Stimulated activated CD4-positive, alpha-beta T cell treated with anti-CD3 and anti-CD28 coated beads, Interleukin-4, amount 100 ng/mL, for 24 hours (primary cell): ENCODE measurements at places on chromosomes 6 and 20.
A peak's percentile ranks its signal among the peaks of the same experiment; 100 is the strongest.

GRCh38 chr6:134774201-134774638 is 175.7 kb downstream of the ALDH8A1 start:
- no peak for DNase-seq

GRCh38 chr6:154721460-154721859 is 11.8 kb upstream of the SCAF8 start:
- DNase-seq, result no peak

- no peak for DNase-seq
These were observed 229.9 kb downstream of the BCAS1 start for GRCh38 chr20:53840532-53840931.

DNA sequence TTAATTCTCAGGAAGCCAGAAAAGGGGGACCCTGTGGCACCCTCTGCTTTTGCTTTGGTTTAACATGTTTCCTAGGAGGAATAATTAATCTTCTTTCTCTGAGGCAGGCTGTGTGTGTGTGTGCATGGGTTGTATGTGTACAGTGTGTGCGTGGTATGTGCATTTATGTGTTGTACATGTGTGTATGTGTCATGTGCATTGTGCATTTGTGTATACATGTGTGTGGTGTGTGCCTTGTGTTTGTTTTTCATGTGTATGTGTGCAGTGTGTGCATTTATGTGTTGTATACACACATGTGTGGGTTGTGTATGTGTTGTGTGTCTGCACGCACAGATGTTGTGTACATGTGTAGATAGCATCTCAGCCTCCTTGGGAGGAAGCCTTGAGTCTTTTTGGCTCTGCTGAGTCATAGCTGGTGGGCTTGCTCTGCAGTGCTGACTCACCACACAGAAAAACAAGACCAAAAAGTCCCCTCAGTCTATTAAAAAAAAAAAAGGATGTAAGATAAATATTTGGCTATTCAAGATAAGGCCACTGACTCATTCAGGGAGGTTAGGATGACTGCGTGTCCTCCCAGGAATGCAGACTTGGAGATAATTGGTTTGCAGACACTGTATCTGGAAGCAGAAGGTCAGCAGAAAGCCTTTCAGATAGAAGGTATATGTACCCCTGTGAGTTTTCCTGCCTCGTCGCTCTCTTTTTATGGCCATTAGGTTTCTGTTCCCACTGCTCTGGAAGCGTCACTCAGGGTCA is 58.6 kb downstream of the SYNJ2 start:
- DNase-seq, result peak; percentile 54

DNA sequence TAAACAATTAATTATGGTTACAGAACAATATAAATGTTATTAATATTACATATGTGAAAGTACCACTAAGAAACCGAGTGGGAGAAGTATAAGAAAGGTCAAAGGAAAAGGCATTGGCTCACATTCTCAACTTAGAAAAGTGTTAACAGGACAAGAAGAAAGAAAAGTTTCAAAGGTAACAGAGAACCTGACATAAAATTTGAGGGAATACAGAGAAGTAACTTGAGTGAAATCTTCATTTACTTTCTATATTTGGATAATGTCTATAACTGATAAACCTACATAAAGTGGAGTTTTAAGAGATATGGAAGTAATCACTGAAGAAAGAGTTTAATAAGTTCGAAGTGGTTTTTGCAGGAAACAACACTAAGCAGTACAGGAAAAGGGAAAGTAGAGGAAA is 30.1 kb downstream of the REPS1 start:
- no peak for DNase-seq

DNA sequence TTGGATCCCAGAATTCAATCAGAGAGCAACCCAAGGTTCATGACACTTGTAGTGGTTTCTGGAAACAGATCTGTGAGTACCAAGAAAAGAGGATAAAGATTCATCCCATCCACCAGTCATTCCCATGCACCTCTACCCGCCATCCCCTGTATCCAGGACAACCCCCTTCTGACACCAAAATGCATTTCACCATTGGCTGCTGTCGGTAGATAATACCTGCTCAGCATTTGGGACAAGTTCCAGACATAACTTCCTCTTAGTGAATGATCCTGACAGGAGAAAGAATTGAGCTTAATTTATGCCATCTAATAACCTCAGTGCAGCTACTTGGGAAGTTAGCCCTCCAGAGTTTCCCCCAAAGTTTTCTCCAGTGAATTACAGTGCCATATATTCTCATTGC is 329.1 kb downstream of the ZFAND3 start:
- DNase-seq, result no peak

GRCh38 chr20:54200487-54201267 is 7.2 kb upstream of the PFDN4 start:
- no peak for DNase-seq

DNA sequence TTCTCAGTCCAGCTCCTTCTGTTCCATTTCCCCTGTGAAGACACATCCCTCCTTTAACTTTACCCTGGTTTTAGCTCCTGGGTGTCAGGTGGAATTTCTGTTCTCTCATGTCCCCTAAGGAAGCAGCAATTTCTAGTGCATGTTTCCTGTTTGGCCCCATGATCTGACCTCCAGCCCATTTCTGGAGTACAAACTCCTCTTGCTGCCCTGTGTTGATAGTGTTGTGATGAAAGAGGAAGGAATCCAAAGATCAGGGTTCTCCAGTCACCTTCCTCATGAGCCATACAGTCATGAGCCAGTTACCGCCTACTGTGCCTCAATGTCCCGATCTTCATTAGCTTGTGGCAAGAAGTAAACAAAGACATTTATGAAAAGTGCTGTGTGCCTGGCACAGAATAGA is 97.4 kb downstream of the PHACTR1 start:
- no peak for DNase-seq

DNA sequence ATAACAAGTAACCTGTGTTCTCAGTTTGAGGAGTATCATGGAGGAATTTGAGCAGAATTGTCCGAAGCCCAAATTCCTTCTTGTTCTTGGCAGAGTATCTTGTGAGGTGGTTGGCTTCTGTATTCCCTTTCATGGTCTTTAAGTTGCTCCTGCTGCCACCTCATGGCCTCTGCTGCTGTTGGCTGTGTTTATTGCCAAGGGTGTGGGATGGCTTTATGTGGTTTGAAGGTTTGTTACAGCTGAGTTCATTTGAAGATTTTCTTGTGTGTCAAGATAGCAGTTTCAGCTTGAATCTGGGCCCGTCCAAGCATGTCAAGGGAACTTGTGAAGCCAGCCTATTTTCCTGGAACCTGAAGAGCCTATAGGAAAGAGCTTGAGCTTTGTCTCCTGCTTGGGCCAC is 20.2 kb upstream of the TTK start:
- no peak for DNase-seq

DNA sequence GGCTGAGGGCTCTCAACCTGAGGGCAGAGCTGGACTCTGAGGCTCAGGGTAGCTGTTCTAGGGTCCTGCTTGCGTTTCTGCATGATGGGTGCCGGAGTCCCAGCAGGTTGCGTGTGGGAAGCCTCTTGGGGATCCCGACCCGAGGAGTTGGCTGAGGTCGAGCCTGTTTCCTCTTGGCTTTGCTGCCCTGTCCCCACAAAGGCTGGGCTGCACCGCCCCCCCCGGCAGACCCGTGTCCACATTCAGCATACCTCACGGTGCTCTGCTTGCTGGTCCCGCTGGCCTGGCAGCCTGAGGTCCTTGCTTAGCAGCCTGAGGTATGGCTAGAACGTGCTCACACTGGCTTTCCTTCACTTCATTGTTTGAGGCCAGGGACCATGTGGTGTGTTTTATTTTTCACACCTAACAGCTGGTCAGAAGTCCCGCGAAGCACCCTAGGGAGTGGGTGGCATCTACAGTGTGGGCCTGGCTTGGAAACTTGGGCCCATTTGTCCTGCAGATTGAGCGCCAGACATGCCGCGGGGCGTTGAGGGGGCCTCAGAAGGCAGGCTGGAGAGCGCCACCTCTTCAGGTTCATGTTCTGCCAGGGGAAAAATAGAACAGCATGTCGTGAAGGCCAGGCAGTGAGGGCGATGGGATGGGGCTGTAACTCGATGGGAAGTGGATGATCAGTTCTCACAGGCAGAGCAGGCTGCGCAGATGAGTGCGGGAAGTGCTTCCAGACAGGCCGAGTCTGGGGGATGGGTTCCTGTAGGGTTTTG is 9.5 kb downstream of the LSM14B start:
- DNase-seq, result no peak

GRCh38 chr20:21109144-21109543 is 3.0 kb upstream of the LINC00237 start:
- DNase-seq, result no peak

- no peak for DNase-seq
These were observed 253.4 kb upstream of the MOCS1 start for GRCh38 chr6:40187535-40188144.

DNA sequence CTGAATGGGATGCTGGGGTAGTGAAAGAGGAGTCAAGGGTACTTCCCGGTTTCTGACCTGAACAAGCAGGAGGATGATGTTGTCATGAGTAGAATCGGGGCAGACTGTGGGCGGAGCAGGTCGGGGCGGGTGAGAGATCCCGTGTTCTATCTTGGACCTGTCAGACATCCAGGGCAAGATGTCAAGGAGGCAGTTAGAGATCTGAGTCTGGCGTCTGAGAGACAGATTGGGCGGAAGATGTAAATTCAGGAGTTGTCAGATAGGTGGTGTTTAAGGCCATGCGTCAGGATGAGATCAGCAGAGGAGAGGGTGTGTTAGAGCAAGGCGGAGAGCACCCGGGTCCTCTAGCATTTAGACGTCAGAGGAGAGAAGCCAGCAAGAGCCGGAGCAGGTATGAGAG is 115.5 kb downstream of the DLGAP4 start:
- DNase-seq, result no peak

DNA sequence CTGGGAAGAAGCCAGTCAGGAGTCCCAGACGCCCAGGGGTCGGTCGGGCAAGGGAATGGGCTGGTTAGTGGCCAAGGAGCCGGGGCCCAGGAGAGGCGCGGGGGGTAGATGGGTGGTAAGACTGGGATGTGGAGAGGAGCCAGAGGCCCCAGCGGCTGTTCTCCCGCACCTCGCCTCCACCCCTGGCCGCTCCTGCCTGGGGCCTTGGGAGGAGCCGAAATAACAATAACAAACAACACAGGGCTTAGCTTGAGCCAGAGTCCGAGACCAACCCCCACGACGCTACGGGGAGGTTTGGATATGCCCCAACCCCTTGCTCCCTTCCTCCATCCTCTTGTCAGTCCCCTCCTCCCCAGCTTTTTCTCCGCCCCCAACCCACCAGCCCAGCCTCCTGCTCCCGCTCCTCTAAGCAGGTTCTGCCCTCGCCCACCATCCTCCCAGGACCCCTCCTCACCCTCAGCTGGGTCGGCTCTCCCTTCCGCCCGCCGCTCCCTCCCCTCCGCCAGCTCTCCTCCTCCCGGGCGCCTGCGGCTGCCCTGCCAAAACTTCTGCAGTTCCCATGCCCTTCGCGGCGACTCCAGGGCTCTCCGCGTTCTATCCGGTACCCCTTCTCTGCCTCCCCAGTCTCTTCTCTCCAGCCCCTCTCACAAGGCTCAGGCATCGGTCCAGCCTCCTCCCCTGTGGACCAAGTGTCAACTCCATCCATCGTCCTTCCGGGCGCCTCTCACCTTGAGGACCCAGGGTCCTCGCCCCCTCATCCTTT is 1.1 kb downstream of the RNF39 start:
- DNase-seq, result no peak

DNA sequence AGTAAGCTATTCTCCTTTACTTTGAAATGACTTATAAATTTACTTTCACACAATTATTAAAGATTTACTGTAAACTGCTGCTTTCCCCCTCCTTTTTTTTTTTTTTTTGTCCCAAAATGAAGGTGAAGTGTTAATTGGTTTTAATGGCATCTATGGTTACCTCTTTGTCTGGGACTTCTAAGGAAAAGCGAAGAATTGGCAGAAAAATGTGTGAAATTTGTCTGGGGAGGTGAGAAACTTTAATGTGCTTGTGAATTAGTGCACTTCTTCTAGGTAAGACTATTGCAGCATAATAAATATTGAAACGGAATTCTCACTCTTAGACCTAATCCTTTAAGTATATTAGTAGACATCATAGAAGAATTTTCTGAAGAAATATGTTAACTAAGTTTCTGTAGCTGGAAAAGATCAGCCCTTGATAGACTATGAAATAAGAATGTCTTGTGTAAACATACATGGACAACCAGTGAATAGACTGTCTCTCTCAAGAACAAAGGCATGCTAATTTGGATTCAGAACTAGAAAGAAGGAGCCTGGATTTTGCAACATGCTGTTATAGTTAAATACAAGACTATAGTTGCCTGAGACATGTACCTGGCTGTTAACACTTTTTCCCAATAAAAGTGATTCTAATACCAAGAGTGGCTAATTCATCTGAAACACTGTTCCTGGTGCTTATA is 23.9 kb downstream of the FLRT3 start:
- no peak for DNase-seq

DNA sequence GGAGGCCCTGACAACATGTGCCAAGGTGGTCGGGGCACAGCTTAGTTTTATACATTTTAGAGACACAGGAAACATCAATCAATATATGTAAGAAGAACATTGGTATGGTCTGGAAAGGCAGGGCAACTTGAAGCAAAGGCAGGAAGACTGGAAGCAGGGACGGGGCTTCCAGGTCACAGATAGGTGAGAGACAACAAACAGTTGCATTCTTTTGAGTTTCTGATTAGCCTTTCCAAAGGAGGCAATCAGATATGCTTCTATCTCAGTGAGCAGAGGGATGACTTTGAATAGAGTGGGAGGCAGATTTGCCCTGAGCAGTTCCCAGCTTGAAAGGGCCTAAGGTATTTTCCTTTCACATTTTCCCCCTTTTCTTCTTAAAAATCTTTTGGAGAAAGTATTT is 311.0 kb upstream of the RGS17 start:
- no peak for DNase-seq

- no peak for DNase-seq
These were observed 18.1 kb downstream of the MYLK4 start for GRCh38 chr6:2732503-2733089.

DNA sequence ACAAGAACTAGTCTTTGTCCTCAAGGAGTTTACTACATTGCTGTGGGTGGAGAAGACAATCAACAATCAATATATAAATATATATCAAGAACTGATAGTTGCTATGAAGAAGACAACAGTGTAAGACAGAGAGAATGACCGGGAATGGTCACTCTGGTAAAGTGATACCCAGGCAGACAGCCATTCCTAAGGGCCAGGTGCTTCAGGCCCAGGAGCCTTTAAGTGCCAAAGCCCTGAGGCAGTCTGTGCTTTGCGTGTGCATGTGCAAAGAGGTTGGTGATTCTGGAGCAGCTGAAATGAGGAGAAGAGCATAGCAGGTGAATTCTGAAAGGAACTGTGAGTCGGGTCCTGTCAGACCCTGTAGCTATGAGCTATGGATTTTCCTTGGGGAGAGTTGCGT is 154.2 kb downstream of the DOK5 start:
- no peak for DNase-seq

DNA sequence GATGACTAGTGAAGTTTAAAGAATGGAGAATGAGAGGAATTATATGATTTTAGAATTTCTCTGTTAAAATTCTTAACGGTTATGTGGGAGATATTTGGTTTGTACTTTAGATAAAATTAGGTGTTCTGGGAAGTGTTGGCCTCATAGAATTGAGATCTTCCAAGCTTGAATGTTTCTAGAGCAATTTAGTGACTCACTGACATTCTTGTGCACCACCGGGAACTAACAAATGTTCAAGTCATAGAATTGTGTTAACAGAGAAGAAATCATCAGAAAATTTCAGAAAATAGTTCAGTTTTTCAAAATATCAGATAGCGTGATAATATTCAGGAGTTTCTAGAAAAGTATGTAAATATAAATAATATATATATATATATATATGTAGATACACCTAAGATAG is 67.9 kb upstream of the BMP5 start:
- DNase-seq, result no peak
